CD8-positive, alpha-beta memory T cell (primary cell): ENCODE measurements at places on chromosomes 1 and 21.

DNA sequence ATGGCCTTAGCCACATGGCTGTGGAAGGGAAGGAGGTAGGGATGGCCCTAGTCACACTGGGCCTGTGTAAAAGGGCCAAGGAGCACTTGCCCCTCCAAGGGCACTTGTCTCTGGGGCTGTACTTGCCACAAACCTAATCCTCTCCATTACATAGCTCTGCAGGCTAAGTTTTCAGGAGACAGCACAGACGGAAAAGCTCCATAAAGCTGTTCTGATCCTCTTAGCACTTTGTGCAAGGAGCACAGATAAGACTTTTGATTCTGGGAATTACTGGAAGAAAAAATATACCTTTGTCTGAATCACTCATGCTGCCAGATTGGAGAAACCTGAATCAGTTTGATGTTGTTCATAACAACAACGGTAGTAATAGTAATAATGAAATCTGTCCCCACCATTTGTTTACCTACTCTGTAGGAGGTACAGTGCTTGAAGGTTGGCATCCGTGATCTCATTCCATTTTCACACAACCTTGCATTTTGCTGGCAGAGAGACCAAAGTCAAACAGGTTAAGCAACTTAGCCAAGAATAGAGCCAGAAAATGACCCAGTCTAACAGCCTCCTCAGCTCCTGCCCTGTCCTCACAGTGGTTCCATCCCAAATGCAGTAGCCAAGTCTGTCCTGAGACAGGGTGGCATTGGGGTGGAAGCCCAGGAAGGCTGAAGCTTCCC, 207.1 kb downstream of the ROR1 start:
- no peak for DNase-seq

DNA sequence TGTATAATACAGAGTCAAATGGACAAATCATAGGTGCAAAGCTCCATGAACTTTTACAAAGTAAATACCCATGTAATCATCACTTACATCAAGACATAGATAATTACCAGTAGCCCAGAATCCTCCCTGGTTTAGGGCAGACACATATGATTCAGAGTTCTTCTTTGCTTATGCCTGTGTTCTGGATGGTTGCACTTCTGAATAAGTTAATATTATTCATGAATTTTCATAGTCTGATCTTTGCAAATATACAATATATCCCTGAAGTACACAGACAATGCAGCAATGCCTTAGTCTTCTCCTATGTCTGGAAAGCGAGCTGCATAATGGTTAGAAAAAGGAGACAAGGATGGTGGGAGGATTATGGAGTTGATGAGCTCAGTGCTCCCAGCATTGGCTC, 122.4 kb upstream of the PLXNA2 start:
- DNase-seq, result no peak

DNA sequence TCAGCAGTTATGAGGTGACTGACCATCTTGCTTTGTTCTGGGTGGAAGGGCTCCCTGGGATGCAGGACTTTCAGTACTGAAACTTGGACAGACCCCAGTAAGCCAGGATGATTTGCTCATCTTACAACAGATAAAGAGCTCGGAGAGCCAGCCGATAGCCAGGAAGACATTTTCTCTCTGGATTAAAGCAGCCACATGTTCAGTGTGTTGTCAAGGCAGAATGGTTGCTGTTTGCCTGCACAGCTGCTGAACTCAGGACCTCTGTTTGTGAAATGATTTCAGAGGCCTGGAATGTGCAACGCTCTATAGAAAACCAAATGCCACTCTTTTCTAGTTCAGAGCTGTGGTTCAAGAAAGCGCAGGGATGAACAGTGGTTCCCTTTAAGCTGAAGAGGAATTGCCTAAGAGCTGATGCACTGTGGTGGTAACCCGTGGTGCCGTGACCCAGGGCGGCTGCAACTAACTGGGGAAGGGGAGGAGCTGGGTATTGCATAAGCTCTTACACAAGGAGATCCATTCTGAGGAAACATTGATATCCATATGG, 40.7 kb downstream of the CASQ2 start:
- no peak for DNase-seq

GRCh38 chr1:186183219-186183618, 191.8 kb downstream of the TPR start:
- DNase-seq, result no peak

GRCh38 chr1:16924216-16924918, 2.6 kb downstream of the CROCC start:
- DNase-seq, result no peak

- DNase-seq, result no peak
Measured at GRCh38 chr1:210143465-210144062, 89.0 kb upstream of the SERTAD4 start.

- DNase-seq, result no peak
Measured at GRCh38 chr1:80989455-80989854, 811.3 kb upstream of the ADGRL2 start.

DNA sequence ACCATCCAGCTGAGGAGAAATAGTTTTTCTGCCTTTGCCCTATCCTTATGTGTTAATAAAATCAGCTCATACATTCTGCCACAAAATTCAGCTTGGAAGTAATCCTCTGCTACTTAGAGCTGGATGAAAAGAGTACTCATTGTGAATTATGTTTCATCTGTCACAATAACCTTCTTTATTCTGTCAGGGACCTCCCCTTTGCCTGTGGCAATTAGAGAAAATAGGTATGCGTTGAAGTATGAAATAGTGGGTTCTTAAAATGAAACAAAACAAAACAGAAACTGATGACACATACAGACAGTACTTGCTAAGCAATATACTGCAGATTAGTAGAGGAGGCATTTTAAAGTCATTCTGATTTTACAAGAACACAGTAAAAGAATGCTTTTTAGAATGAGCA, 578.5 kb downstream of the USP25 start:
- no peak for DNase-seq

GRCh38 chr21:33067457-33067856, 2.5 kb upstream of the OLIG1 start:
- no peak for DNase-seq

- DNase-seq, result no peak
Measured at GRCh38 chr21:43273708-43274021, 104.9 kb downstream of the CRYAA start.

DNA sequence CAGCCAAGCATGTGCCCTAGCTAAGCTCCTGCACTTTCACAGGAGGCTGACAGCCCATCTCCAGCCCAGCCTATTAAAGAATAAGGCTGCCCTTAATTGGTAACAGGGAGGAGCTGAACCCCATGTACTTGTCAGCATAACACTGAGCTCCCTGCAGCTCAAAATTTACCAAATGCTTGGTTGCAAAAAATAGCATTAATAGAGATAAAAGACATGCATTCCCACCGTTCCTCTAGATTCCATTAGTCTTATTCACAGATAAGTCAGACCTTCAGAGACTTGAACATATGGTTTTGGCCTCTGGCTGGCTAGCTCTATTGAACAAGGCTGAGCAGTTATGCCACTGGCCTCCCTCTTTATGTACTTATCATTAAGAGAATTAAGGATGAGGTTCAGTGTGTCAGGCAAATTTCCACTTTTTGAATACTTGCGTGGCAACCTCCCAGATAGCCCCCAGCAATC, 29.2 kb downstream of the OLFML3 start:
- DNase-seq, result no peak

DNA sequence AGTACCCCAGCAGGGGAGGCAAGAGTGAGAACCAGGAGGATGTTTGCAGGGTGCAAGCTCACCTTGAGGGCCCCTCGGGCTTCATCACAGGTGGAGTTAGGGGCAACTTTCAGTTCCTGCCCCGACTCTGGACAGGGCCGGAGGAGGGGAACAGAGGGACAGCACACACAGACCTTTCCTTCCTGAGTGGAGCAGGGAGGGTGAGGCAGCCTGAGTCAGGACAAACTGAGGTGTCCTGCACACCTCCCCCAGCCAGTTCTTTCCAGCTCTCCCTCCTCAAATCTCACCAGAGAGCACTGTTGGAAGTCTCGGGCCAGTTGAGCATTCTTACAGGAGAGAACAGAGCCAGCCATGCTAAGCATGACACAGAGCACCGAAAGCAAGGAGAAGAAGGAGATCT, 1.5 kb downstream of the ENTREP3 start:
- DNase-seq, result no peak
